ENCODE measurements at places on chromosomes 12 and 14.

DNA sequence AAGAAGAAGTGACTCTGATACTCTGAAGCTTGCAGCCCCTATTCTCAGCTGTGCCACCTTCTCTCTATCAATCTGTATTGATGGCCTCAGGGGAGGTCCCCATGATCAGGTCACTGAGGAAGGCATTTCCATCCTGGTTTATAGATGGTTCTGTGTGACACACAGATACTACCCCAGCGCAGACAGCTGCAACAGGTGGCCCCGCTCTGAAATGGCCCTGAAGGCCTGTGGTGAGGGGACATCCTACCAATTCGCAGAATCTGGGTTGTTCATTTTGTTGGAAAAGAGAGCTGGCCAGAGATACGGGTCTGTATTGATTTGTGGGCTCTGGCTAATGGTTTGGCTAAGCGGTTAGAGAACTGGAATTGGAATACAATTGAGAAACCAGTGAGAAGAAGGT lies 21.7 kb downstream of the DLK1 start:
- no peak for DNase-seq

DNA sequence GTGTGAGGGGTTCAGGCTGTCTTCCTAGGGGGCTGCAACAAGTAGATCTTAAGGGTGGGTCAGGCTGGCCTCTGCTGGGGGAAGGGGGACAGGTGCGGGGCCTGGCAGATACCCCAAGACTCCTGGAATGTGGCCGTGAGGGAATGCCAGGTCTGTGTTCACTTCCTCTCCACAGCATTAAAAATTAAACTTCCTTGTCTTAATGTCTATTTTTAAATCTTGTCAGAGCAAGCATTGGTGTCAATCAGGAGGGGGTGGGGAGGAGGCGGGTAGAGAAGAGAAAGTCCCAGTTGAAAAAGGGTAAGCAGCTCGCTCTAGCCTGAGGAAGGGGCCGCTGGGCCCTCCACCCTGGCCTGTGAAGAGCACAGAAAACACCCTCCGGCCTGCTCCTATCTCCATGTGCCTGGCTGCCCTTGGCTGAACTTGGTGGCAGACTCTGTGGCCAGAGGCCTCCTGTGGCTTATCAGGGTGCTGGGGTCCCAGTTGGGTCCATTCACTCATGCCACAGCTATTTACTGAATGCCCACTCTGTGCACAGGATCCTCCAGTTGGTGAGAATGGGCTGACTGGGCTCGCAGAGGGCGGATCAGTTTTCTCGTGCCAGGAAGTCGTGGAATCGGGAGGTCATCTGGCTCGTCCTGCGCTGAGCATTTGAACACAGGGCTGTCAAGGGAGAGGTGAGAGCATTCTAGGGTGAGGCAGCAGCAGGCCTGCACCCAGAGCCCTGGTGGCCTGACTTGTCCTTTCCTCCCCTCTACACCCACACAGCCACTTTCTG lies 128.8 kb downstream of the TSPAN9 start:
- DNase-seq: no peak

GRCh38 chr14:95948558-95948981 lies 71.9 kb downstream of the TUNAR start:
- DNase-seq: no peak

GRCh38 chr14:56224691-56225681 lies 106.8 kb downstream of the PELI2 start:
- DNase-seq: no peak

DNA sequence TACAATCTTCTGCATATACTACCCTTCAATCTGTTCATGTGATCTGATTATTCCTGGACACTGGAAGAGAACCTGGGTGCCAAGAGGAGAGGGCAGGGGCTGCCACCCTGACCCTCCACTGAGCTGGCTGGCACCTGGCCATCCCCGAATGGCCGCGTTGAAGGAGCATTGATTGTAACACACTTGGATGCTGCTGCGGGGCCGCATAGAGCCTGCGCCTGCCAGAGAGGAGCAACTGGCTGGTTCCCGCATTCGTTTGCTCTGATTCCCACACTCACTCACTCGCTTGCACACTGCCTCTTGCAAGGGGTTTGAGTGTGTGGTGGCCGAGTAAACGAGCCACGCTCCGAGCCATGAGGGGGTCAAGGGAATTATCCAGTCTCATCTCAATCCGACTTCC lies 32.4 kb downstream of the PSEN1 start:
- DNase-seq: no peak

GRCh38 chr14:101665478-101666078 lies 95.9 kb upstream of the PPP2R5C start:
- peak; percentile 13 for DNase-seq

DNA sequence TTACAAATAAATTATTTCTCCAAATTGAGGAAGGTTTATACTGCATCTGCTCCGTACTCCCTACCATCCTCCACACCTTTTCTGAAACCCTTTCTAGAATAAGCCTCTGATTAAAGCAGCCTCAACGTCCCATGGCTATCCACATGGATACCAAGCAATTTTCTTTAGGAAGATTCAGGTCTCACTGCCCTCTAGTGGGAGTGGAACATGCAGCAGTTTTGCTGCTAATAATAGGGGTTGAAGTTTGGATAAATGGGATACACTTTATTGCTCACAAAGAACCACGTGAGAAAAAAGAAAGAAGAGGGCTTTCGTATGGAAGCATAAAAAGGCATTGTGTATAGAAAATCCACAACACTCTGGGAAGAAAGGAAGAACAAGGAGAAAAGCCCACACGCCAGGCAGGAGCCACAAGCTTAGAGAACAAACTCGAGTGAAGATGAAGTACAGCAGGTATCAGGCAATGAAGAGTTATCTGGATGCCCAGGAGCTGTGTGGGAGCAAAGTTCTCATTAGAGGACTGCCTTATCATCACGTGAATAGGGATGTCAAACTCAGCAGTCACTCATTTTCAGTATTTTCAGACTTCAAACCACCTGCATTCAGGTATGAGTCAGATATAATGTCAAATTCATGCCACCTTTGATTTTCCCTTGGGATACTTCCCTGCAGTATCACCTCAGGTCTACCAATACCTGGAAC lies 45.8 kb downstream of the CCER1 start:
- no peak for DNase-seq

- no peak for DNase-seq
Measured at GRCh38 chr12:53145383-53146260, 34.9 kb upstream of the ZNF740 start.

DNA sequence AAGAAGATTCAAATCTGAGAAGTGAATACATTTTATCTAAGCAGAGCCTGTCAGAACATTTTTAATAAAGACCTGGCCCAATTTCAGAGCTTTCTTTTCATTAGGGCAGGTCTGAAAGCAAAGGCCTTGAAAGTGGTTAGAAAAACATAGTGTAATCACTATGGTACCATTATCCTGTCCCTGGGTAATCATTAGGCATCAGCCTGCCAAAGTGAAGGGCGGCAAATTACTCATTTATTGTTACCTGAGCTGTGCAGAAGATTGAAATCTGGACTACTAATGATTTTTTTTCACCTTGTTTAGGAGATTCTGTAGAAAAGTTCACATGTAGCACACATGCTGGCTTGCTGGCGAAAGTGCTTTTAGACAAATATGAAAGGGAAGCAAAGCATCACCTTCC lies 92.6 kb upstream of the PRKD1 start:
- DNase-seq: no peak

DNA sequence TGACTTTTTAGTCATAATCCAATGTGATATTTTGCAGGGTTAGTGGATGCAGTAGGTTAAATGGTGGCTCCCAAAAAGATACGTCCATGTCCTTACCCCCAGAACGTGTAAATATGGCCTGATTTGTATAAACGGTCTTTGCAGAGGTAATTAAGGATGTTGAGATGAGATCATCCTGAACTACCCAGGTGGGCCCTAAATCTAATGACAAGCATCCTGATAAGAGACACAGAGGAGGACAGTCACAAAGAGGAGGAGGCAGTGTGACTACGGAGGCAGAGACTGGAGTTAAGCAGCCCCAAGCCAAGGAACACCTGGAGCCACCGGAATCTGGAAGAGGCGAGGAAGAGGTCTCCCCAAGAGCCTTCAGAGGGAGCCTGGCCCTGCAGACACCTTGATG lies 293.4 kb downstream of the ZFP36L1 start:
- DNase-seq: no peak

- DNase-seq: no peak
Measured at GRCh38 chr12:122875590-122876220, 20.2 kb downstream of the VPS37B start.

- DNase-seq: no peak
Measured at GRCh38 chr12:678747-679712, 15.8 kb upstream of the NINJ2 start.

DNA sequence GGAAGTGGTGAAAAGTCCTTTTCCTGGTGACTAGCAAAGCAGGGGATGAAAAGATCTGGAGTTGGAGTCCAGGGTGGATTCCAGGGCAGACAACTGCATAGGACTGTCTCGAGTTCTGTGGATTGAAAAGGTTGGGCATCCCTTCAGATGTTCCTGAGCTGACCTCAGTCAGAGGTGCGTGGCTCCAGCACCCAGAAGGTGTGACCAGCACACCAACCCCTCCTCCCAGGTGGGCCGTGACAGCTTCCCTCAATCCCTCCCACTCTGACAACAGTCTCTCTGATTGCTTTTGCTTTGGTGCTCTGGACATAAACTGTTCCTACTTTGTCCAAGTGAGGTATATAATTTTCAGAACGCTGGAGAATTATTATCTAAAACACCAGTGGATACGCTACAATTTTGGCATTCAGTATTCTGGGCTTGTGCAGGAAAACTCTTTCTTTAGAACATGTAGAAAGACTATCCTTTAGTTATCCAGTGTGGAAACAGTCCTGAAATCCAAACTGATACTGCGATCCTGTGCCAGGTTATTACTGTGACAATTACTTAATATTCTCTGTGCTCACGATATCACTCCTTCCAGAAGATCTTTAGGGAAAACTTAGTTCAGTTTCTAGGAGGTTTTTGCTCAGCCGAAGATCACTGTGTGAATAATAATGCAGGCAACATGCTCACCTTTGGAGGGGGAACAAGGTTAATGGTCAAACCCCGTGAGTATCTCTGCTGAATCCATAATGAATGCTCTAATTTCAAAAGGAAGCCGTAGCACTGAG lies 87.9 kb downstream of the DAD1 start:
- DNase-seq: no peak

DNA sequence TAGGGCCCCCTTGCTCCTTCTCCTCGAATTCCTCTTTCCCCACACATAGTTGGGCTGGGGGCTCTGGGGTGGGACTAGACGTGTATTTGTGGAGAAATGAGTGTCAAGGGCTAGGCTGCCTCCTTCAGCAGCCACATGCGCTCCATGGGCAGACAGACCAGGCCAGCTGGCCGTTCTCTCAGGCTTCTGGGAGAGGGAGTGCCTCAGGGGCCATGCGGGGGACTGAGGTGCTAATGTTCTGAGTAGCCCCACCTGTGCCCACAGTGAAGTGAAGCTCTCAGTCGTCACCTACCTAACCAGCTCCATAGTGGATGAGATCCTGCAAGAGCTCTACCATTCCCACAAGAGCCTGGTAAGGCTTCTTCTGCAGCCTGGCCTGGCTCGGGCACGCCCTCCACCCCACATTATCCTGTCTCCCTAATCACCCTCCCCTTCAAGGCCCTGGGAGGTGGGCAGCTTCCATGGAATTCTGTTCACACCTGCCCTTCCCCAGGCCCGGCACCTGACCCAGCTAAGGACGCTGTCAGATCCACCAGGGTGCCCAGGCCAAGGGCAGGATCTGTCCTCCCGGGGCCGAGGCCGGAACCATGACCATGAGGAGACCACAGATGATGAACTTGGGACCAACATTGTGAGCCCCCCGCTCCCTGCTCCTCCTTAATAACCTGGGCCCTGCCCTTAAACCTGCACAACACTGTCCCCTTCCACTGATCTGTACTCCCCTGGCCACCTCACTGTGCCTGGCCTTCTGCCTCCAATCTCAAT lies 9.0 kb upstream of the CPNE6 start:
- no peak for DNase-seq

DNA sequence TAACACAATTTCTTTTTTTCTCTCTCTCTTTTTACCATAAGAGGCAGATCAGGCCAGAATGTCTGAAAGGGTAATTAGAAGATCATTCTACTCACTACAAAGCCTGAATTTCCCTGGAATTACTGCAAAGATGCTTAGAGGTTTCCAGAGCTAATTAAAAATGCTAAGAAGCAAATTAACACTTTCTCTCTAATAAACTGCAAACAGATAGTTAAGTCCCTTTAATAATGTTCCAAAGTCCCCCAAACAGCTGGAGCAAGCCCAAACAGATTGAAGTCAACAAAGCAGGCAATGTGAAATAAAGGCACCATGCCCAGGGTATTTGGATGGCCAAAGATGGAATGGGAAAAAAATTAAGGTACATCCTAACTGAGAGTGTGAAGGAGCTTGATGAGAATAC lies 208.8 kb upstream of the LRFN5 start:
- DNase-seq: no peak

DNA sequence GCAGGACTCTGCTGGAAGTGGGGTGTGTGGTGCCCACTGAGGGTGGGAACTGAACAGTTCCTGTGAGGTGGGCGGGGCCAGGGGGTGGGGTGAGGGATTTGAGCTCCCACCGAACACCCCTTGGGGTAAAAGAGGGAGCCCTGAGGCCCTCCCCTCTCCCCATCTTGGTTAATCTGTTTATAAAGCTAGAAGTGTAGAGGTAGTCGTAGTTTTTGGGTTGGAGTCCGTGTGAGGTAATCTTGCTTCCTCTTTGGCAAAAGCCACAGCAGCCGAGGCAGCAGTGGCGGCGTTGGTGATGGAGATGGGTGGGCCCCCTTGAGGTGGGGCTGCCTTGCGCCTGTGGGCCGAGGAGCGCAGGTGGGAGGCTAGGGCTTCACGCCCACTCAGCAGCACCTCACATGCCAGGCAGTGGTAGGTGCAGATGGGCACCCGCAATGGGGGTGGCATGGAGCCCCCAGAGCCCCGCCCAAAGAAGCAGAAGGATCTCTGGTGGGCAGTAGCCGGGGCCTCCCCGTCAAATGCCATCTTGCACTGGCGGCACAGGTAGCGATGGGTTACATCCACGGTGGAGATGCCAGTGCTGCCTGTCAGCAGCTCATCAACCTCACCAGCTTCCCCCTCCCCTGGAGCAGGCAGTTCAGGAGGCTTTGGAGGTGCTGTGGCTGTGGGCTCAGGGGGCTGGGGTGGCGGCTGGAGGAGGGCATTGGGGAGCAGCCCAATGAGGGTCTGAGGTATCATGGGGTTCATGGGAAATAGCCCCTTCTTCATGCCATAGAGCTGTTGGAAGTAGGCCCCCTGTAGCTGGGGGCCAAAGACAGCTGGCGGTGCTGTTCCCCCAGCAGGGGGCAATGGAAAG lies 29.6 kb downstream of the ZFHX2 start:
- no peak for DNase-seq
